ENCODE measurements at places on chromosomes 1 and 21.

GRCh38 chr1:230317823-230318819 is 108.0 kb downstream of the PGBD5 start:
- DNase-seq, result no peak

DNA sequence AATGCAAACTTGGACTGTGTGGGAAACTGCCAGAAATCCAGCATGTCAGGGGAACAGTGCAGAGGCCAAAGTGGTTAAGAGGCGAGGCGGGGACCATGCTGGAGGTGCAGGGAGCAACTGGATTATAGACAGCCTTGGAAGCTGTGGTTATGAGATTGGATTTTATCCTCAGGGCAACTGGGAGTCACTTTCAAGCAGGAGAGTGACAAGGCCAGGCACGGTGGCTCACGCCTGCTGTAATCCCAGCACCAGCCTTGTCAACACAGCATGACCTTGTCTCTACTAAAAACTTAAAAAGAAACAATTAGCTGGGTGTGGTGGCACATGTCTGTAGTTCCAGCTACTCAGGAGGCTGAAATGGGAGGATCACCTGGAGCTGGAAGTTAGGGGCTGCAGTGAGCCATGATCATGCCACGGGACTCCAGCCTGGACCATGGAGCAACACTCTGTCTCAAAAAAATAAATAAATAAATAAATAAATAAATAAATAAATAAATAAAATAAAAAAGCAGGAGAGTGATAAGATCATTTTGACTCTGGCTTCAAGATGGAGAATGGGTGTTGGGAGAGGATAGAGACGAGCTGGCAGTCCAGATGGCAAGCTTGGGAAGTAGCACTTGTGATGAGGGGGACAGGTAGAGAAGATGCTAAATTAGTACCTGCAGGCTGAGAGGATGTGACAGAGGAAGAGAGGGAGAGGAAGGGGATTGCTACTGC is 3.5 kb downstream of the HAPLN2 start:
- no peak for DNase-seq

DNA sequence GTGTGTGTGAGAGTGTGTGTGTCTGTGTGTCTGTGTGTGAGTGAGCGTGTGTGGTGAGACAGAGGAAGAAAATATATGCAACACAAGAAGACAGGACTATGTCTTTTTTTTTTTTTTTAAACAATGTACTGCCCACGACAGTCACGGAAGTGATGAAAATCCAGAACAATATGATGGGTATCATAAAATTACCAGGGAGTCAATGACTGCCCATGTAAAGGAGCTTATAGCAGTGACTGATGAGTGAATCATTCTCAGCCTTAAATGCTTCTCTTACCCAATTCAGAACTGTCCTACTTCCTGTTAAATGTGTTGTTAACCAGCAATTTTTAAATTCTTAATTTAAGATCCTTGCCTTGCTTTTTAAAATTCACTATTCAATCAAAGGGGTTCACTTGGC is 46.6 kb downstream of the RGS7 start:
- no peak for DNase-seq

DNA sequence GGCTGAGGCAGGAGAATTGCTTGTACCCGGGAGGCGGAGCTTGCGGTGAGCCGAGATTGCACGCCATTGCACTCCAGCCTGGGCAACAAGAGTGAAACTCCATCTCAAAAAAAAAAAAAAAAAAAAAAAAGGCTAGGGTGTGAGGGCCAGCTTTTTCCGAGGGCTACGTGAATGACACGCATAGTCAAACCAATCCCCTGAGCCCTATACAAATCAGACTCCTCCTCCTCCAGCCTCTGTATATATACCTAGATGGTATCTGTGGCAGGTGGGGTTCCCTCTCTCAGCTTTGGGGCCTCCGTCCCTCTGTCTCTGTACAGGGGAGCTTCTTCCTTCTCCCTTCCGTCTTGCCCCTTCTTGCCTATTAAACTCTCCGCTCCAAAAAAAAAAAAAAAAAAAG is 6.7 kb downstream of the S100A16 start:
- DNase-seq, result no peak

- DNase-seq, result peak; percentile 59
These were observed 622.4 kb upstream of the PKN2 start for GRCh38 chr1:88061492-88062177.

GRCh38 chr1:150555198-150555970 is 6.2 kb downstream of the ADAMTSL4 start:
- no peak for DNase-seq

DNA sequence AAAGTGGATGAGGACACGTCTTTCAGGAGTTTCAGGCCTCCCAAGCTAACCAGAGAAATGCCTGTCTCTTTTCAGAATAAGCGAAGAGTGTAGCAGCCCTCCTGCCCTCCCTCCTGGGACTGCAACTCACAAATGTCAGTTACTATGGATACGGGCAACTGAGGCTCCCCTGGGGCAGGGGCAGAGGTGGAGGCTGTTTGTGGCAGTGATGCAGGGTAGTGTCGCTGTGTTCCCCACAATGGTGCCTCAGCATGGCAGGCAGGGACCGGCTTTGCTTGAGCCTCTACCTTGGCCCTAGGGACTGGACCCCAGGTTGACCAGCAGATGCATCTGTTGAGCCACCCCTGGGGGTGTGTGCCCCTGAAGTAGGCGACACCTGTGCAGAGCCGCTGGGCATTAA is 10.2 kb downstream of the NFASC start:
- DNase-seq, result no peak

DNA sequence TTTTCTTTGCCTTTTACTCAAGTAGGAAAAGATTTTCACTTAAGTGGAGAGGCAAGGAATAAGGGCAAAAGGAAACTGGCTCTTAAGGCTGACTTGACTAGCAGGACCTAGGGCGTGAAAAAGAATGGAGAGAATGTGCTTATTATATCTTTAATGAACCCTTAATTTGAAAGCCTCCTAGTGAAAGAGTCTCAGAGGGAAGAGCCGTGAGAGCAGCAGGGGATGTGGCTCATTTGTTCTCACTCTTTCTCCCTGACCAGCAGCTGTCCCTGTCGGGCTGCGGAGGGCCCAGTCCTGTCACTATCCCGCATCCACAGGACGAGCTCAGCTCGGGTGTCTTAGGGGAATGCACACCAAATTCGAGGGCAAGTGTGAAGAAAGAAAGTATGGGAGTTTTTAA is 180.1 kb downstream of the EDEM3 start:
- DNase-seq, result no peak

- DNase-seq, result no peak
These were observed 17.6 kb upstream of the PEX10 start for GRCh38 chr1:2429780-2430591.

DNA sequence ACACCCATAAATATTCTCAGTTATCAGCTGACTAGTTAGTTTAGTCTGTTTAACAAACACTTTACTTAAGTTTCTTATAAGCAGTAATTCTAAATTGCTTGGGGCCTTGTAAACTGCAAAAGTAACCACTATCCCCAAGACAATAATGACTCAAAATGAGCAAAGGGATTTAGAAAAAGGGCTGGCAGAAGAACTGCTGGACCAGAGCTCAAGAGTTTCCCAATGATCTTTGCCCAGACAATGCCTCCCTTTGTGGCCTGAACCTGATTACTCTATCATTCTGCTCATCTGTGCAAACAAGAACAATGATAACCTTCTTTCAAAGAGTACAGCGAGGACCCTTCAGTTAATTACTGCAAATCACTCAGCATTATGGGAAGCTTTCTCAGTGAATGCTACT is 123.5 kb downstream of the TIAM1 start:
- DNase-seq, result no peak

DNA sequence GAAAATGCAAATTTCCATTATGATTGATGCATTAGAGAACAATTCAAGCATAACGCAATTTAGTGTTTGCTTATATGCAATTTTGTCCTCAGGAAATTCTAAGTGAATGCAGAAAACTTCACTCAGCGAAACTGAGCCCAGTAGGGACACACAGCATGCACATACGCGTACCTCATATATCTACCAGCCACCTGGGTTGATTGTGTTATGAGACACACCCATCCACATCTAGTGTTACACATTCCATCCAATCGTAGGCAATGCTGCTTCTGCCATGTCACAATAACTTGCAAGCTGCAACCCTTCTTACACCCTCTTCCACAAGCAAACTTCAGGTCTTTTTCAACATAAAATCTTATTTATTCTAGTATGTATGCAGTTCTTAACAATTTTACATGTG is 312.9 kb downstream of the HHAT start:
- DNase-seq, result no peak

Data from endothelial cell of umbilical vein (primary cell).